Stimulated activated CD8-positive, alpha-beta memory T cell treated with anti-CD3 and anti-CD28 coated beads, Interleukin-4, amount 100 ng/mL, for 1 hour (primary cell): ENCODE measurements at places on chromosomes 5 and 9.

DNA sequence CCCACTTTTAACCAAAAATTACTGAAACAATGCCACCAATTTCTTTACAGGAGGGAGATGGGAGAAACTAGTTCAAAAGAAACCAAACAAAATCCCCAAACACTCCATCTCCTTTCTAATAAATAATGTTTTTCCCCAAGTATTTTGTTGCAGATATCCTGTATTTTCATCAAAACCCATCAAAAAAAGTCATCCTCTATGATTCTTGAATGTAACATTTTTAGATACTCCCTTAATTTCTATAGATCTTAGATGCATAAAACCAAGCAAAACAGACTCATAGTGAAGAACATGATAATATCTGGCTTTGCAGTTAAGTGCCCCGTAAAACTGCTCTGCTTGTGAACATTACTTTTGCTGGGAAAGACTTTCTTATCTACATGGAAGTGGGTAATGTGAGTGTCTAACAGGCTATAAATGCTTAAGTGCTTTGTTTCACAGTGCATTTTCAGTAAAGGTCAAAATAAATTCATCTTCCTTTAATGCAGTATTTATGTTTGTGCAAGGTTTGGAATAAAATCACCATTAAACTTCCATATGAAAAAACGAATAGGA, 77.3 kb upstream of the TBCA start:
- DNase-seq: no peak

DNA sequence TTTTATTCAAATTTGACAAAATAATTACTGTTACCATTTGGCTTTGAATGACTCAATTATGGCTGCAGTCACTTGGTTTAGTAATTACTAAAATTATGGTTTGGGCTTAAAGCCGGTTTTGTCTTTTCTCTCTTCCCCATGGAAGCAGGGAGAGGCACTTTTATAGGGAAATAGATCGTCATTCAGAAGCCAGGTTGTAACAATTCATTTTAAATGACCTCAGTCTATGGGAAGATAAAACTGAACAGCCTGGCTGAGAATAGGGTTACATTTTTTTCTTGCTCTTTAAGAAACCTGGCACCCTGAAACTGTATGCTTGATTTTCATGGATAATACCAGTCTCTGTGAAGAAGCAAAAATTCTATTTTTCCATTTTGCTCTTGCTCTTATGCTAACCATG, 169.8 kb downstream of the SMC2 start:
- no peak for DNase-seq

DNA sequence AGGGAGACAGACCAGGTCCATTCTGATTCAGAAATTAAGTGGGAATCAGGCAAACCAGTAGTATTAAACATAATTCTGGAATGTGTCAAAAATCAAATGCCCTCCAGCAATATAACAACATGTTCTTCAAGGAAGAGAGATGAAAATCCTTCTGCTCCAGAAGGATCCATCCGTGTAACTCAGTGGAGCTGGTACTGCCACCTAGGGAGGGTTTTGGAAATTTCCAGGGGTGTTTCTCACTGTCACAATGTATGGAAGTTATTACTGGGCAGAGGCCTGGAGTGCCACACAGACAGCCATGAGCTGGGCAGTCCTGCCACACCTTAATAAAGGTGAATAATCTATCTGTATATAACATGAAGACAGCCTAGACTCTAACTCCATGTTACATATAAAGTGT, 87.5 kb downstream of the TTLL11 start:
- no peak for DNase-seq

GRCh38 chr9:33211695-33212393, 28.1 kb upstream of the SPINK4 start:
- no peak for DNase-seq

GRCh38 chr9:113879318-113879717, 3.2 kb downstream of the ZNF618 start:
- no peak for DNase-seq

DNA sequence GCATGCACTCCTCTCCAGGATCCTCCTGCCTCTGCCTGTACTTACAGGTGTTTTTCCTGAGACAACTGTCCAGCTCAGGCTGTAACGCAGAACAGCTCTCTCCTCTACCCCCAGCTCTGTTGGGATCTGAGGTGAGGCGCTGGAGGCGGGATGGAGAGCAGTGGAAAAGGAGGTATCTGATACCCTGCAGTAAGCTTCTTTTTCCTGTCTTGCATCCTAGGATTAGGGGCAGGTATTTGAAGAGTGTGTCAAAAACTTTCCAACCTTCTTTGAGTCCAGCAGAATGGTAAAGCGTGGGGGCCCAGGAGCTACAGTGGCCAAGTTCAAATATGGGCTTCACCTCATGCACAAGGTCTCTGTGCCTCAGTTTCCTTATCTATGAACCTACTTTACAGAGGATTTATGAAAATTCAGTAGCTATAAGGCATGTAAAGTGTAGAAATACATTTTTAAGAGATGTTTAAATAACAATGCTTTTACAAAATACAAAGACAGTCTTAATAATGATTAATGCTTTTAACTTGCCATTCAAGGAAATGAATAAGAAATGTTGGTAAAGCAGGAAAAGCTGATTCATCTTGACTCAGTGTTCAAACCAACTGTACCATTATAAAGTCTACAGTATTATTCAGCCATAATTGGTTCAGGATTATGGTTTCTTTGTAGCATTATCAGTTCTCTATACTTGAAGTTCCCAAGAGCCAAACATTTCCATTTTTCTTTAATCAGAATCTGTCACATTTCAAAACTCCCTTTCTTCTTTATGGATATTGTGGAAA, 26.1 kb downstream of the MAP1B start:
- DNase-seq: no peak

DNA sequence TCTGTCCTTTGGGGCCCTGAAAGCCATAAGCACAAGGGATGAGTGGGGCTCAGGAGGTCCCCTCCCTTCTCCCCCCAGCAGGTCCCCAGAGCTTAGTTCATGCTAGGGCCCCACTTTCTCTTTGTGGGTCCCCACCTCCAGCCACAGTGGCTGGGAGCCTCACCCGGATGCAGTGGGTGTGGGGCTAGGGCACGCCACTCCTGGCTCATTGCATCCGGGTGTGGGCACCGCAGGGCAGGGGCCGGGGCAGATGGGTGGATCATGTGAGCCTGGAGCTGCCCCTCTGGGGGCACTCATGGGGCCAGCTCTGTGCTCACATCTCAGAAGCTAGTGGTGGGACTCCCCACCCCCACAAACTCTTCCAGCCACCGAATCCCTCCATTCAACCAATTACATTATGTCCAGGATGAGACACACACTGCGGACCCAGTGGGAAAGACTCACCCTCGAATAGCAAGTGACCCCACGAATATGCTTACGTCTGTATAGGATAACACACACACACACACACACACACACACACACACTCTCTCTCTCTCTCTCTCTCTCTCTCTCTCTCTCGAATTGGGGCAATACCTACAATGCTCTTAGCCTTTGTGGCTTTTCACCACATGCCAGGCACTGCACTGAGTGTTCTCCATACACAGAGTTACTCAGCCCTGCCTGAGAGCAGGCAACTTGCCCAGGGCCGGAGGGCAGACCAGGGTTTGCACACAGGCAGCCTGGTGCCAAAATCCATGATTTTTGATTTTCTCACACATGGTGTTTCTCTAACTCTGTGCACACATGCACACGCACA, 16.8 kb upstream of the PHYKPL start:
- no peak for DNase-seq
